ENCODE measurements at places on chromosomes 5 and 9. TPM values are rescaled to one million over a fixed set of nuclear protein-coding genes. Genes with fewer than 3 reads are reported as not detected.

- H3K36me3 ChIP-seq = no peaks in the 10 kb centered on the region
- no peaks in the 10 kb centered on the region for H3K4me1 ChIP-seq
- no peak for DNase-seq
Measured at GRCh38 chr5:1926071-1926440, 43.3 kb upstream of the IRX4 start.

- H3K27ac ChIP-seq = no peak overlapping the region
- H3K4me1 ChIP-seq = no peaks in the 10 kb centered on the region
- DNase-seq = no peak
- H3K4me3 ChIP-seq = no peak overlapping the region
Measured at GRCh38 chr9:108224716-108225115, 631.1 kb downstream of the ACTL7B start.

DNA sequence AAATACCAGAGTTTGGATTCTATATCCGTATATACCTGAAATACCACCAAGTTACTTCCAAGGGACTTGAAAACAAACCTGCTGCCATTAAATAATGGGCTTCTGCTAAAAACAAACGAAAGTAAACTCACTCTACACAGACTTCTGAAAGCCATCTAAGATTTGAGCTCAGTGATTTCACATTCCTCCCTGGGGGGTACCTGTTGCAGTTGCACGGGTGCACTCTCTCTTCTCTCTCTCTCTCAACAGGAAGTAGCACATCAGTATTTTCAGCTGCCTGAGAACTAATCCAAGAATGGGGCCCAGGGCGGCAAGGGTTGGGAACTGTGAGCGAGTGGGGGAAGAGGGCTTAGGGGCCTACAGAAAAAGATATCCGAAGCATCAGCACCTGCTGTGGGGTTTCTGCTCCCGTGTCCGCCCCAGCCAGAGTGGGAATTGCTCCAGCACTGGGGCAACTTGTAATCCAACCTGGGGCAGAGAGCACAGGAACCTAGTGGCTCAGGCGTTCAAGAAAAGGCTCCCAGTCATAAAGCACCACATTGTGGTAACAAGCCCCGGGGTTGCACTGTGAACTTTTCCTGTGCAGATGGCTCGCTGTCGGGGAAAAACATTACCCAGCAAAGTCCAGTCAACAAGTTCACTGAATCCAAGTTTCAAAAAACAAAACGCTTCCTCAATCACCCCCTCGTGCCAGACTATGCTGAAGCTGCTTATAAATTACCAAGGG is 99.8 kb downstream of the EFNA5 start:
- DNase-seq = peak; percentile 46
- peak overlapping the region; percentile 65 for H3K4me3 ChIP-seq
- H3K27me3 ChIP-seq = peaks cover 11% of the 10 kb centered on the region
- H3K27ac ChIP-seq = no peak overlapping the region

The ABO gene
- total RNA-seq = 0.20 TPM

GRCh38 chr9:93884808-93885207 is 70.3 kb downstream of the BARX1 start:
- H3K4me3 ChIP-seq = no peak overlapping the region
- no peaks in the 10 kb centered on the region for H3K4me1 ChIP-seq
- no peak for DNase-seq
- H3K36me3 ChIP-seq = no peaks in the 10 kb centered on the region
- H3K27me3 ChIP-seq = peaks cover 5% of the 10 kb centered on the region

The PLGRKT gene
- 32.0 TPM for total RNA-seq

DNA sequence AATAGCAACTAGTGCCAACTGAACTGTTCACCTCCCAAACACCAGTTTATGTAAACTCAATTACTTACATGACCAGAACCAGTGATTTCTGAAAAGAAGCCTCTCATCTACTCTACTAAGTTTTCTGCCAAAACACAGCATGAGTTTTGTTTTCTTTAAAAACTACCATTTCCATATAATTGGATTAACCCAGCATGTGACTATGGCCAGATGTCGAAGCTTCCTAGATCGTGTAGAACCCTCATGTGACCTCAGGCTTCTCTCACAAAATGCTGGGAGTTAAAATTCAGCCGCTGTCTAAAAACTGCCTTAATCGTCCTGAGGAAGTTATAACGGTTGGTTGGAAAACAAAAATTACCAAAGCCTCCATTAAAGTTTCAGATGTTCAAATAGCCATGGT is 303.5 kb downstream of the IRX1 start:
- H3K27ac ChIP-seq = no peak overlapping the region
- no peaks in the 10 kb centered on the region for H3K36me3 ChIP-seq
- no peaks in the 10 kb centered on the region for H3K27me3 ChIP-seq
- no peak overlapping the region for H3K4me3 ChIP-seq

GRCh38 chr5:174523311-174524071 is 200.9 kb upstream of the MSX2 start:
- no peaks in the 10 kb centered on the region for H3K27me3 ChIP-seq
- H3K36me3 ChIP-seq = no peaks in the 10 kb centered on the region
- no peak for DNase-seq
- no peak overlapping the region for H3K27ac ChIP-seq
- H3K4me3 ChIP-seq = no peak overlapping the region

- no peaks in the 10 kb centered on the region for H3K36me3 ChIP-seq
- DNase-seq = no peak
- no peak overlapping the region for H3K27ac ChIP-seq
Measured at GRCh38 chr5:15704397-15704947, 204.5 kb downstream of the FBXL7 start.

The SHOC1 gene
- total RNA-seq = not detected

Measured in activated CD4-positive, alpha-beta memory T cell treated with anti-CD3 and anti-CD28 coated beads, Interleukin-2, amount 10 ng/mL, durations not matched to agents 7 days and 5 days (primary cell).